ENCODE measurements at places on chromosomes 13 and 19.

GRCh38 chr13:91652404-91653301, 254.2 kb downstream of the GPC5 start:
- no peak for DNase-seq

DNA sequence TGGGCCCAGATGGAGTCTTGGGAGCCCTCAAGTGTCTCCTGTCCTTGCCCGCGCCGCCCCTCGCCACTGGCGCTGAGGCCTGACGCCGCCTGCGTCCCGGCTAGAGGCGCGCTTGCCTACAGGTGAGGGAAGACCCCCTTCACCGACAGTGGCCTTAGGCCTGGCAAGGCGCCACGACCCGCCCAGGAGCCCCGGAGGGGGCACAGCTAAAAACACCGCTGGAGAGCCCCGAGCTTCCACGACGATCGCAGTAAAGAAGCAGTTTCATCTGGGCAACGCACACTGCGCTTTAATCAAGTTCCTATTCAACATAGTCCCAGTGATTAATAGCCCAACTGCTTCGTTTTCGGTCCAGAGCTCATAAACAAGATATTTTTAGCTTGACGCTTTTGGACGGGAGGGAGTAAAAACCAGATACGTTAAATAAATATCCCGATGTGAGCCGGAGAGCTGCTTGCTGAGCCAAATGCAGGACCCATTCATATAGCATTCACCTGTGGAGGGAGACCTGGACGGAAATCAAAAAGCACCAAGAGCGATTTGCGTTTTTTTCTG, 1.5 kb upstream of the CEBPA start:
- DNase-seq, result no peak

GRCh38 chr13:112059457-112060281, 7.3 kb upstream of the SOX1 start:
- no peak for DNase-seq

DNA sequence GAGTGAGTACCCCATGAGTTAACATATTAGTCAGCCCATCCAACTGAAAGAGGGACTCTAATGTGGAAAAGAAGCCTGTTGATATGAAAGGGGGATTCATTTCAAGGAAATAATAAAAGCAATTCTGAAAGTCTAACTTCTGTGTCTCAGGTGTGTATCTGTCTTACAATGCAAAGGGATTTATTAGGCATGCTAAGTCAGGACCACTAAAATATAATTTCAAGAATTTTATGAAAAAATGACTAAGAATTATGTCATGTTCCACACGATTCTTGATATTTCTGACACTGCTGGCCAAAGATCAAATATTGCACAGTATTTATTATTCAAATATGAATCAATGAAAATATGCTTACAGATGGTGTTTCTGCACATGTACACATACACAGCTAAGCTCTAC, 130.8 kb downstream of the KLF12 start:
- DNase-seq, result no peak

GRCh38 chr19:13012690-13013608, 17.7 kb downstream of the NFIX start:
- DNase-seq, result no peak

GRCh38 chr19:47573071-47574026, at the start of gene ZNF541:
TSS of gene ZNF541 (minus strand) at chr19:47573148. CDS start at chr19:47555856, 17,292 bp downstream.
- DNase-seq, result peak; percentile 71

- no peak for DNase-seq
These were observed 2009.5 kb upstream of the PCDH20 start for GRCh38 chr13:63425131-63425530.

DNA sequence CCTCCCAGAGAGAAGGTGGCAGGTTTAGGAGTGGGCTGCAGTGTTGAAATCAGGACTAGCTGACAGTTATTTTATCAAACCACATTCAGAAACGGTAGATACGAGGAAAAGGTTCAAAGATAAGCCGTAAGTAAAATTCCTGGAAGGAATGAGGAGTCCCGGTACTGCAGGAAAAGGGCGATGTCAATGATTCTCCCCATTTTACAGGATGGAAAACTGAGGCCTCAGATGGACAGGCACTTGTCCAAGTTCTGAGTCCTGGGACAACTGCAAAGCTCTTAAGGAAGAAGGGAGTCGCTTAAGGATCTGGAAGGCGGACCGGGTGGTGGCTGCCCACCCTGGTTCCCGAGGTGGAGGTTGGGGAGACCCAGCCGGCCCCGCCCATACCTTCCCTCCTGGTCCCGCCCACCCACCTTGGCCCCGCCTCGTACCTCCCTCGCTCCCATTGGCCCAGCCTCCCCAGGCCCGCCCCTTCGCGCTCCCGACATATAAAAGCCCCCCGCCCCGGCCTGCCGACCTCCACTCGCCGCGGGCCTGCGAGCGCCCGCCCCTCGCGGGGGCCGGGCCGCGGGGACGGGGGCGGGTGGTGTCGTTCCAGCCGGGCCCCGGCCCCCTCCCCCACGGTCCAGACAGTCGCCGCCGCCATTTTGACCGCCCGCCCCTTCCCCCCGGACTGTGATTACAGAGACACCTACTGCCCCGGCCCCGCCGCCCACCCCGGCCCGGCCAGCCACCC, 603 bp downstream of the RFX1 start:
- peak; percentile 88 for DNase-seq

DNA sequence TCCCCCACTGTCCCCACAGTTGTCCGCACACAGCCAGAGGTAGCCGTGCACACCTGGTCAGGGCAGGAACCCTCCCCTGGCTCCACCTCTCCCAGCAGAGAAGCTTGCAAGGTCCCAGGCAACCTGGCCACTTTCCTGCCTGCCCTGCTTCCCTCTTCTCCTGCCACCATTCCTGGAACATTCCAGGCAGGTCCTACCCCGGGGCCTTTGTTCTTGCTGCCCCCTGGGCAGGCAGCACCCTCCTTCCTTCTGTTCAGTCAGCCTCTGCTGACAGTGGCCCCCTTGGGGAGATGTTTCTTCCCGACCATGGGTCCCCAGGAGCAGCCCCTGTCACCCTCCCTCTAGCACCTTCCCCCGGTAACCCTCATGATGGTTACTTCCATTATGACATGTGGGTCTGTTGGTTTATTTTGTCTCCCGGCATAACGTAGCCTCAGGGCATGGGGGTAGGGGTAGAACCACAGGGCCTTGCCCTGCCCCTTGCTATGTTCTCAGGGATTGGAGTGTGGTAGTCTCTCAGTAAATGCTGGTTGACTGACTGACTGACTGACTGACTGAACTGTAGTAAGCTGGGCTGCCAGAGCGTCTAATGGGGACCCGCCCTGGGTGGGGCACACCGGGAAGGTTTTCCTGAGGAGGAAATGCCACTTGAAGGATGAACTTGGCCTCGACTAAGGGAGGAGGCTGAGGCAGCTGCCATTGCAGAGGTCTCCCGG, 10.8 kb downstream of the PAK4 start:
- no peak for DNase-seq

Data from stimulated activated CD8-positive, alpha-beta memory T cell treated with anti-CD3 and anti-CD28 coated beads, Interleukin-2, amount 100 ng/mL, for 1 hour (primary cell).